Activated T-cell treated with anti-CD3 and anti-CD28 coated beads, Interleukin-2, amount 50 U/mL, for 24 hours (primary cell): ENCODE measurements at places on chromosomes 3 and 15.
A peak's percentile ranks its signal among the peaks of the same experiment; 100 is the strongest.

DNA sequence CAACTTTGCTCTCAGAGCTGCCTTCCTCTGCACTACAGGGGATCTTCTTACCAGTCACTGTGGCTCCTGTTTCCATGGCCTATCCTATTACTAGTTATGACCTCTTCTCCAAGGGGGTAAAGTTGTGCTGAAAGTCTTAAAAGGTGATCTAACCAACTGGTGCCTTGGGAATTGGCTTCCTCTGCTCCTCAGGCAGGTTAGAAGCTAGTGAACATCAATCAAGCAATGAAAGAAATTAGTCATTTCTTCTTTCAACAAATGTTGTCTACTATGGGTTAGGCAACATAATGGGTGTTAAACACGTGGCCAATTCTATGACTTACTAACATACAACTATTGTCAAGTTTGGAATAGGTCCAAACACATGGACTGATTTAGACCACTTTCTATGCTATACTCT, 571.4 kb upstream of the NAALADL2 start:
- H3K27me3 ChIP-seq = no peaks in the 10 kb centered on the region
- H3K4me1 ChIP-seq = no peaks in the 10 kb centered on the region
- DNase-seq = no peak
- H3K27ac ChIP-seq = no peak overlapping the region
- H3K36me3 ChIP-seq = no peaks in the 10 kb centered on the region

DNA sequence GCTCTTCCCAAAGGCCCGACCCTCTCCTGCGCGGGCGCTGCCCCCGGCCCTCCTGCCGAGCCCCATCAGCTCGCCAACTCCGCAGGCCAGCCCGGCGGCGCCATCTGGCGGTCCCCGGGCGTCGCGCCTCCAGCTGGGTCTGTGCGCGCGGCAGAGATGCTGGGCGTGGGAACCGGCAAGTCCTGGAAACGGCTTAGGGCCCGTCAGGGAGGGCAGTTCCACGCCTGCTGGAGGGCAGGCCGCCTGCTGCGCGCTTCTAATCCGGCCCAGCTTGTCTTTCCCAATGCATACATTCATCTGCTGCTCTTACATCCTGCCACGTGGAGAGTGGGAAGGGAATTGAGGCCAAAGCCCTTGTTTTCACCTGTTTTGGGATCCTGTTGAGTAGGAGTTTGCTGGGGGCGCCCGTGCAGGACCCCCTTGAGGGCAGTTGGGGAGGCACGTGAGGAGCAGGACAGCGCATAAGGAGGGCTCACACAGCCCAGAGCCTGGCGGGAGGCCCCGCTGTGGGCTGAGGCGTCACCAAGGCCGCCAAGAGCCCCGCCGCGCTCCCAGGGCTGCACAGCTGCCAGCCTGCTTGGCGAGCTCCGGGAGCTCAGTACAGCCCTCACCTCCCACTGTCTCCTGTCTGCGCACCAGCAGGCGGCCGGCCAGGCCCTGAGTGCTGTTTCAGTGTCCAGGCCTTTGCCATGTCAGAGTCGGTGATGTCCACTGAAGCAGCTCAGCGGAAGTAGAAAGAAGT, 165.6 kb downstream of the NSMCE3 start:
- H3K4me3 ChIP-seq = no peak overlapping the region
- H3K27ac ChIP-seq = no peak overlapping the region
- H3K36me3 ChIP-seq = peaks cover 58% of the 10 kb centered on the region
- peak; percentile 79 for DNase-seq

DNA sequence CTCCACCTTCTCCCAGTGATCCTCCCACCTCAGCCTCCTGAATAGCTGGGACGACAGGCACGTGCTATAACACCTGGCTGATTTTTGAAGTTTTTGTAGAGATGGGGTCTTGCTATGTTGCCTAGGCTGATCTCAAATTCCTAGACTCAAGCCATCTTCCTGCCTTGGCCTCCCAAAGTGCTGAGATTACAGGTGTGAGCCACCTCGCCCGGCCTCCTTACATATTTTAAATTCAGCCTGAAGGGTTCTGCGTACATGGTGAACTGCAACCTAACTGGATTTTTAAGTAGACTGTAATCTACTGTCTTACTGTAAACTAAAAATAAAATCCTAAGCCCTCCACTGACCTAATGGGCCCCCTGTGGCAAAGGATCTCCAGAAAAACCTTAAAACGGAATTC, 34.1 kb downstream of the MASP1 start:
- no peaks in the 10 kb centered on the region for H3K36me3 ChIP-seq
- H3K4me1 ChIP-seq = no peaks in the 10 kb centered on the region
- H3K27me3 ChIP-seq = peaks cover 28% of the 10 kb centered on the region
- no peak for DNase-seq
- no peak overlapping the region for H3K4me3 ChIP-seq

DNA sequence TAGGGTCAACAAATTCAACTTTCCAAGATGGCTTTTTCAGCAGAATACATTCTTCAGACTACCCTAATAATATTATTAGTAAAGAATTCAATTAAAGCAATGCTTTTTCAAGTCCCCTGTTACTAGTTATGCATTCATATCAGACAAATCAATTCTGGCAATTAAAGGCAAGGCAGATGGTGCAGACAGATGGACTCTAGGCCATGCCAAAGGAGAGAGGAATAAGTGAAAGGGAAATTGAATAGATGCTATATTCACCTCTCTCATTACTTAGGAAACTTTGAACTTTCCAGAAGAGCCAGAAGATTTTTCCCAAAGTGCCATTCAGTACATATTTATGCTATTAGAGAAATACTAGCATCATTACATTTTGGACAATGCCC, 487.7 kb upstream of the RASGRP1 start:
- H3K36me3 ChIP-seq = no peaks in the 10 kb centered on the region
- no peaks in the 10 kb centered on the region for H3K27me3 ChIP-seq
- H3K4me1 ChIP-seq = no peaks in the 10 kb centered on the region
- no peak overlapping the region for H3K27ac ChIP-seq

DNA sequence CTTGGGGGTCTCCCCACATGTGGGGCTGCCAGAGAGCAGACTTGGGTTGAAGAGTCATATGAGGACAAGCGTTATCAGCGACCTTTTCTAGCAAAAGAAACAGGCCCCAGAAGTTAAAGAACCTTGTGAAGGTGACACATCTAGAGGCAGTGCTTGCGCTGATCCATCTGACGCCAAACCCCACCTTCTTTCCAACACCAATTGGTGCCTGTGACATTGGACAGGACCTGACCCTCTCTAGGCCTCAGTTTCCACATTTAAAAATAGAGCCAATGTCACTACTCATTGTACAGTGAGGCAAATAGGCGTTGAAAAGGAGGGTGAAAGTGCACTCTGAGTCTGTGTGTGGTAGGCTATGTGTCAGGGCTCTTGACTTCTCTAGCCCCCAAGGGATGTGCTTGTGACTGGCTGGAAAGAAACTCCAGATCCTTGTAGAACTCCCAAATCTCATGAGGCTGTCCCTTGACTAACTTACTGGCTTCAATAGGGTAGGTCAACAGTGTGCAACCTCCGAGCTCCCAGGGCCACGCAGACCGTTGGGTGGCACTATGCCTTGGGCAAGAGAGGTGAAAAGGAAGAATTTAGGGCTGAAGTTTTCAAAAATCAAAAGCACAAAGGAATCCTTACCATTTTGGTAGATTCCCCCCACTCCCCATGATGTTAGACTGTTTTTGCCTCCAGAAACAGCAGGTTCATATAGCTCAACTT, 666 bp upstream of the FAM219B start:
- H3K4me1 ChIP-seq = peaks cover 35% of the 10 kb centered on the region
- no peaks in the 10 kb centered on the region for H3K27me3 ChIP-seq
- DNase-seq = no peak
- peak overlapping the region; percentile 95 for H3K27ac ChIP-seq
- H3K36me3 ChIP-seq = peaks cover 81% of the 10 kb centered on the region
- H3K4me3 ChIP-seq = peak overlapping the region; percentile 89
